ENCODE measurements at places on chromosomes 11 and 22.

- DNase-seq, result no peak
Measured at GRCh38 chr22:39456522-39457197, at the start of gene MGAT3. Gene MGAT3, plus strand, starts transcription at chr22:39457012. Its CDS starts 30,336 bp downstream, at chr22:39487348.

DNA sequence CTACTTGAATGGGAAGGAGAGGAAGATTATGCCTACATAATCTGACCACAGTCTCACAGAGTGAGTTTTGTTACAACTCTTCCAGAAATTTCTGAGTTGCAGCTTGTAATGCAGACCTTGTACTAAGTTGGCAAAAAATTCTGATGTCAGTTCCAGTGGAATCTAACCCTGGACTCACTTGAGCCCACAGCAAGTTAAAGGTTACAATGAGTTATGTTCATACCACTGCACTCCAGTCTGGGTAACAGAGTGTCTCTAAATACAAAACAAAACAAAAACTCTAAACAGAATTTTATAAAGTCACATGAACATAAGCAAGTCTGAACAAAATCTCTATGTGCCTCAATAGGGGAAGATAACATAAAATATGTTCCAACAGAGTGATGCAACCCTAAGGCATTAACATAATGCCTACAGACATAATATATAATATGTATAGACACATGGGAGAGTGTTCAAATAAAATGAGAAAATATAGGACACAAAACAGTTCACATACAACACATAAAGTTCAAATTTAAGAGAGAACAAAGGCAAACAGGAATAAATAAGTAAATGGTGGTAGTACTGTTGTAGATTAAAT is 1.1 kb downstream of the GLYAT start:
- DNase-seq, result no peak

GRCh38 chr11:72352859-72353551 is 81.3 kb downstream of the CLPB start:
- DNase-seq, result no peak

GRCh38 chr11:76736773-76737495 is 46.2 kb upstream of the TSKU start:
- DNase-seq, result no peak

DNA sequence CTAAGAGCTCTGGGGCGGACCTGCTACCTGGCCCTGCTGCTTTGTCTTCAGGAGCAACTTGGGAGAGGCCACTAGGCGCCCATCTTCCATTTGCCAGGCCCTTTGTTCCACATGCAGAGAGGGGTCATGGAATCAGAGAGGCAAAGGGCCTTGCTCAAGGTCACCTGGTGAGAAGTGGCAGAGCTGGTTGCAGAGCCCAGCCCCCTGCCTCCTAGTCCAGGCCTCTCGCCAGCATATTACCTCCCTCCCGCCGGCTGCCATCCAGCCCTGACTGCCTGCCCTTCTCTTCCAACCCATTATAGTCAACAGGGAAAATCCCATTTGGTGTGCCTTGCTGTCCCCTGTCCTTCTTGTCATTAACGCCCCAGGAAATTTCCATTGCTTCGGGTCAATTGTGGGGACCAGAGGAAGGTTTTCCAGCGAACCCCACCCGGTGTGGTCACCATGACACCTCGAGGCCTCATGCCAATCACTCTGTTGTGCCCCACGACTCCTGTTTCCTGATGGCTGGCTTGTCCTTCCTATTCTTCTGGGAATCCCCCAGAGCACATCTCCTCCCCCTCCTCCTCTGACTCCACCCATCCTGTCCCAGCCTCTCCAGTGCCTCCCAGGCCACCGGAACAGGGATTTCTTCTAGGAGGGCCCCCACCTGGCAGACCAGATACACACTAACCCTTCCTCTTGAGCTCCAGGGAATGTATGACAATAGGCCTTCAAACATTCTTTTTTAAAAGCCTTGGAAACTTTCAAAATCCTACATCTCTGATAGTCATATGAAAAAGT is 77.0 kb downstream of the NECTIN1 start:
- no peak for DNase-seq

- DNase-seq, result no peak
Measured at GRCh38 chr11:126336671-126337101, 18.8 kb upstream of the ST3GAL4 start.

- no peak for DNase-seq
Measured at GRCh38 chr11:80562523-80563125, 1121.8 kb upstream of the TENM4 start.

GRCh38 chr22:17753401-17753989 is 20.8 kb downstream of the BID start:
- DNase-seq, result no peak

GRCh38 chr11:22920939-22921565 is 60.8 kb upstream of the CCDC179 start:
- DNase-seq, result no peak

DNA sequence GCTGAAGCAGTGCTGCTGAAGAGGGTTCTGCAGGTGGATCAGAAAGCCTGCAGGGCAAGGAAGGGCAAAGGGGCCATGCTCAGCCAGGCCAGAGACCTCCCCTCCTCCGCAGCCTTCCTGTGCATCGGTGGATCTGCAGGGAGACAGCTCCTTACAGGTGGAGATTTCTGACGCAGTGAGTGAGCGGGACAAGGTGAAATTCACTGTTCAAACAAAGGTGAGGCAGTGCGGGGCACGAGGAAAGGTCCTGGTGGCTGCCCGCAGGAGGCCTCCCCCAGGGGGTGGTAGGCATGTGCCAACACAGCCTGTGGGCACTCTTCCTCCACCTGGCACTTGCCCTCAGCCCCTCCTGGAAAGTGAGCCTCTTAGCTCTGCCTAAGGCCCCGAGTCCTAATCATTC is 8.6 kb downstream of the CFL1 start:
- no peak for DNase-seq

DNA sequence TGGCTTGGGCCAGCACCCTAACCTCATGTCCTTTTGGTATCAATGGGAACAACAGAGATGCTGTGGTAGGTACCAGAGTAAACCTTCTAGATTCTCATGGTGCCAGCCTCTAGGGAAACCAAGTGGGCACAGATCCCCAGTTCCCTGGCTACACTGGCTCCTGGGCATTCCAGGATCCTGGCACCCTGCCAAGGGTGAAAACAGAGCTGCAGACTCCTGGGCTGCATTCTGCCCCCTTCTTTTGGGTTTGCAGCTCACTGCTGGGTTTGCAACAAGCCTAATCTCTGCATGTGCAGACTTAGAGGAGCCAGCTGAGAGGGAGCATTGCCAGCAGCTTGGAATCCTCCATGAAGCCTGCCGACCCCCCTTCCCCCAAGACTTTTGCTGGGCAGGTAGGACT is 30.6 kb downstream of the PRDM11 start:
- DNase-seq, result no peak

DNA sequence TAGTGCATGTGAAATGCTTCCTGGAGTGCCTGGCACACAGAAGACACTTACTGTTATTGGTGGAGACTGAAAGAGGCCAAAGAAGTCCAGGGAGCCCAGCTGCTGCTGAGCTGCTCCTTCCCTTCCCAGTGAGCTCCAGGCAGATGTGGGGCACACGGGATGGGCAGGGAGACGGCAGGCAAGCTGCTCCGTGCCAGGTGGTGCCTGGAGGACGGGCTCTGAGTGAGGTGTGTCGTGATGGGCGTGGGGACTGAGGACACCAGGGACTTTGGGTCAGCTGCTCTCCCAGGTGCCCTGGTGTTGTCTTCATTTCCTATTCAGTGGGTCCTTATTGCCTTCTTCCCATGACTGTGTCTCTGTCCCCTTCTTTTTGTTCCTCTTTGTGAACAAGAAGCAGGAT is 19.5 kb downstream of the TAB1 start:
- DNase-seq, result no peak

DNA sequence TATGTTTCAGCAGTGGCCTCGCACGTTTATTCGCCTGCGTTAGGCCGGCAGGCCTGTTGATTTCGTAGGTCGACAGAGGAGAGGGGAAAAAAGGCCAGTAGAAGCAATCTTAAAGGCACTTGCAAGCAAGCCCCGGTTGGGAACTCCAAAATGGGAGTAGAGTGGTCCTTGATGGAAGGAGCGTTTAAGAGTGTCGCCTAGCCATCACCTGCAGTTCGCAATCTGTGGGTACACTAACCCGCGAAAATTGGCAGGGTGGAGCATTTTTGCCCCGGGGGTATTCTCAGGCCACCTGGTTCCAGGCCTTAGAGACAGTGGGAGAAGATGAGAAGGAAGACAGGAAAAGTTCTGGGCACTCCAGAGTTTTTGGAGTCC is 1.1 kb downstream of the EWSR1 start:
- no peak for DNase-seq

Measured in head of caudate nucleus (tissue), 42 donors.